ENCODE measurements at places on chromosomes 1 and 21. TPM values are rescaled to one million over a fixed set of nuclear protein-coding genes. Genes with fewer than 3 reads are reported as not detected.
A peak's percentile ranks its signal among the peaks of the same experiment; 100 is the strongest.

RNU1-4 gene
- under 0.01 TPM for total RNA-seq

DNA sequence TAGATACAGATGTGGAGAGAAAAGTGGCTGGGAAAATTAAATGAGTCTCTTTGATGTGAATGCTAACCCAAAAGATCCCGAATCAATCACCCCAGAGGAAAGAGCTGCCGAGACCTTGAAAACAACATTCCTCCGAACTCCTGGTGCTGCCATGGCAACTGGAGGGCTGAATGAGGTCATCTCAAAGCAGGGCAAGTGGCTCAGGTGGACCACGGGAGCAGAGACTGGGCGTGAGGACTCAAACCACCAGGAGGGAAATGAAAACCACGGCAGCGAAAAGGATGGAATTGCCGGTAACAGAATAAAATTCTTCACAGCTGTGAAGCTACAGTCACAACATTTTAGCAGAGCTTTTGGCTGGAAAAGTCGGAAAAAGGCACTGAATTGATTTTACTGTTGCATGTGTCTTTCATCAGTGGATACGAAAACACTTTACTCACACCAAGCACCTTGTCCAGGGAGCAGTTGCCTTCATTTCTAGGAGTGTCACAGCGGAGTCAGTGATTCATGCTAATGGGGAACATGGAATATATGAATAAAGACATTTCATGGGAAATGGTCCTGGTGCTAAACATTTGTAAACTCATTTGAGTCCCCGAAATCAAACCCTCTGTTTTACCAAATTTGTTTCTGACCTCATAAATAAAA, 23.2 kb upstream of the BECN2 start:
- DNase-seq, result no peak

GRCh38 chr1:7558041-7558461, 213.0 kb upstream of the VAMP3 start:
- peak; percentile 49 for DNase-seq

GRCh38 chr21:41175080-41175479, 7.1 kb downstream of the BACE2 start:
- DNase-seq, result no peak

GRCh38 chr1:180981596-180982387, 40.9 kb downstream of the STX6 start:
- DNase-seq, result no peak

DNA sequence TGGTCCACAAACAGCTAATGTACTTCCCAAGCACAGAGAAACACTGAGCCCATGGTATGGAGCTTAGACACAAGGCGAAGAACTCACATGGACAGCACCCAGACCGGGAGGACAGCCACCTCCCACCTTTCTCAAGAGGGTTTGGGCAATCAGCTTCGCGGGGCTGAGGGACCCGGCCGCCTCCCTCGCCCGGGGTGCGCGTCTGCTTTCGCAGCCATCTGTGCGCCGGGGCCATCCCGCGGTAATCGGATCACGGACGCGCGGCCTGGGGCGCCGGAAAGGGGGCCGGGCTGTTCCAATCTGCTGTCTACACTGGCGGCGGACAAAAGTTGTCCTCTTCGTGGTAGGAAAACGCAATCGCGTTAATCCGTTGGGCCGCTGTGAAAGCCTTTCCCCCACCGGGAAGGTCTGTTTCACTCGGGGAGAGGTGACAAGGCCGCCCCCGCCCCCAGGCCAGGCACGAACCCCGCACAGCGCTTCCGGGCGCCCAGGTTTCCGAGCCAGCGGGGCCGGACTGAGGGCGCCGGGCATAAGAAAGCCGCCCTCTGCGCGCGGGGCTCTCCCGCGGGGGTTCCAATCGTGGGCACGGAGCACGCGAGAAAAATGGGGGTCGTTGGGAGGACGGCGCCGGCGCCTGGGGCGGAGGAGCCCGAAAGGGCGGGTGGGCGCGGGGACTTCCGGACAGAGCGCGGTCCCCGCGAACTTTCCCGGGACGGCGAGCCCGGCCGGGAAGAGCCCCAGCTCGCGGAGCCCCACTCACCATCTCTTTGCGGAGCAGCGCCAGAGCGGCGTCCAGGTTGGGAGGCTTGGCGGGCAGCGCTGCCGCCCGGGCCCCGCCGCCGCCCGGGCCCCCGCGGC, 664 bp downstream of the FAM89A start:
- DNase-seq, result peak; percentile 96

DNA sequence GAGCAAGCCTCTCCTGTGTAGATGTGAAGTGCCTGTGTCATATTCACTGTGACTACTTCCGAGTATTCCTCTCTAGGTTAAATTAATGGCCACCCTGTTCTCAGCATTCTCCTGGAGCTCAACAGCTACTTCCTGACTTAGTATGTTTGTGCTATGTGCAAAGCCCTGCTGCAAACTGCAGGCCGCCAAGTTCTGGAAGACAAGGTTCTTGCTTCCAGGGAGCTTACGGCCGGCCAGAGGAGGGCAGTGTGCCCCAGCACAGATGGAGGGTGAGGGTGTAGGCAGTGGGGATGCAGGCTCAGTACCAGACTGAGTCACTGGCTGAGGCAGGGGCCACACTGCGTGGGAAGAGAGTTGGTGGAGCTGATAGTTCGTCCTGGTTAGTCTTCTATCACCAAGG, 43.2 kb downstream of the ELK4 start:
- DNase-seq, result peak; percentile 87

DNA sequence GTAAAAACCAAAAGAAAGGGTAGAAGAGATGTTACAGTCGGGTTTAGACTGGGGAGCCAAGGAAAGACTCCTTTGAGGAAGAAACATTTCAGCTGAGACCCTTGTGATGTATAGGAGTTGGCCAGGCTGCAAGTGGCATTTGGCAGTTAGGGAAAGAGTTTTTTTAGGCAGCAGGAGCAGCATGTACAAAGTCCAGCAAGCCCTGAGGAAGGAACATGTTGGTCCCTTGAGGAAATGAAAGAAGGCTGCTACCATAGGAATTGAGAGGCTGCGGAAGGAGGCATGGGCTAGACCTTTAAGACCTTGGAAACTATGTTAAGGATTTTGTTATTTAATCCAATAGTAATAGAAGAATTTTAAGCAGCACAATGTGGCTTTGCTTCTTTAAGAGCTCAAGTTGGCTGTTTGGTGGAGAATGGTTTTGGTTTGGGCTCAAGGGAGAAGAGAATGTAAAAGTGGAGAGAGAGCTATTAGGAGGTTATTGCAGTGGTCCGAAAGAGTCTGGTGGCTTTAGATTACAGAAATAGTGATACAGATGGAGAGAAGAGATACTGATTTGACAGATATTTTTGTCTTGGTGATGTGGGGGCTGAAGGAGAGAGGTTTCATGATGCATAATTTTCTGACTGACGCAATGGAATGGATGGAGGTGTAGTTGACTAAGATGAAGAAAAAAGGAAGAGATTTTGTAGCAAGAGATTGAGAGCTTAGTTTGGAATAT, 26.6 kb downstream of the SMAP2 start:
- DNase-seq, result no peak

- no peak for DNase-seq
These were observed 361.5 kb downstream of the PTPRU start for GRCh38 chr1:29597861-29598260.

- DNase-seq, result no peak
These were observed 86.2 kb upstream of the IRF2BP2 start for GRCh38 chr1:234696148-234696576.

DNA sequence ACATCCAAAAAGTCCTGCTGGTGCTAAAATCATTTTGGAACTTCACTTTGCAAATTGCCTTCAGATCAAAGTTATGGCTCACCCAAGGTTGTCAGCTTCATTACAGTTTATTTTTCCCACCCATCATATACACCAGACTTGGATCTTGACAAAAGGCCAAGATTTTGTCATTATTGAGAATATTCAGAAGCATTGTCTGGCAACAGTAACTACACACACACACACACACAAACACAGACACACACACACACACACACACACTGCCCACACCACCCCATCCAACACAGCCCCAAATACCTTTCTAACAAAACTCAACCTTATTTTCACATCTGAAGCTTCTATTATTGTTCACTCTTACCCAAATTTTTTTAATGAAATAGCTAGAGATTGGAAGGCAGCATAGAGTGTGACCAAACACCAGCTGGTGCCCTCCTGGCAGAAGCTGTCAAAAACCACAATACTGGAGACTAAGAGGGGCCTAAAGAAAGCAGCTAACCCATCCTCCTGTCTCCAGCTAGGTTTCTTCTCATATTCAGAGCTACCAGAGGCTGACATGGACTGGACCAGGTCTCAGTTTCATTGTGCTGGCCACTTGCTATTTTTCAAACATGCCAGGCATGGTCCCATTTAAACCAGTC, 139.1 kb upstream of the ZC3H11B start:
- DNase-seq, result no peak

ZNF436 gene
- 32.4 TPM for total RNA-seq

DNA sequence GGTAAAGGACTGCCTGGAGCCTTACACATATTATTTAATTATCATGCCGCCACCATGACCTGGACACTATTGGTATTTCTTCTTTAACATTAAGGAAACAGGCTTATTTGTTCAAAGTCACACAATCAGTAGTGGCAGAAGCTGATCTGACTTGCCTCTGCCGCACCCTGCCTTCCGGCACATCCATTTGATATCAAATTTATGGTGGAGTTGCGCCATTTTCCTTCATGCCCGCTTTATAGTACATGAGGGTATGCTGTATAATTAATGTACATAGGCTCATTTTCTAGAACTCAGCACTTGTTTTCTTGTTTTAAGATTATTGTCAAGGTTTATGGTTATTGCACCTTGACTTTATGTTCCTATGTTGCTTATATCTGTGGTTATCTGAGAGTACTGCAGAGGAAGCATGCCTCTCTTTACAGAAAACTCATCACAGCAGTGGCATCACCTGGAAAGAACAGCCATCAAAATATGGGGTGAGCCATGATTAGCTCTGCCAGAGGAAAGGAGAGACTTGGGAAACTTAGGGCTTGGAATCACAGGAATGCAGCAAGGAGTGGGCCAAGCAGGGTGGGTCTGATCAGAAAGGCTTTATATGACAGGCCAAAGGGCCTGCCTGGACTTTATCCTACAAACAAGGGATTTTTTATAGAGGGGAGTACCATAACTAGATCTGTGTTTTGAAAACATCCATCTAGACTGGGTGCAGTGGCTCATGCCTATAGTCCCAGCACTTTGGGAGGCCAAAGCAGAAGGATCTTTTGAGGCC, 72.2 kb upstream of the GJB5 start:
- no peak for DNase-seq

DNA sequence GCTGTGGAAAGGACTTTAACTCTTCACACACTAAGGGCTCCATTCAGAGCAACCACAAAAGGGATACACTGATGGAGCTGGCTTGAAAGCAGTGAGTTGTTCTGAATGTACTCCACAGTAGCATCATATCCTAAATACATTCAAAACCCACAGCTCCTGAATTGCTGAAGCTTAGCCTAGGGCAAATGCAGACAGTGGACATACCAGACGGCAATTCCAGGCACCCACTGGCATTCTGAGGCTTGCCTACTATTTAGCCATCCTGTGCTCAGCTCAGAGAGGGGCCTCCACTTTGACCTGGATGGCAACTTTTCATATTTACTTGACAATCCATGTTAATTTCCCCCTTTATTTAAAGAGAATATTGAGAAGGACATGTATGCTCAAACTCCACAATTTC, 303.5 kb downstream of the NTNG1 start:
- no peak for DNase-seq

DNA sequence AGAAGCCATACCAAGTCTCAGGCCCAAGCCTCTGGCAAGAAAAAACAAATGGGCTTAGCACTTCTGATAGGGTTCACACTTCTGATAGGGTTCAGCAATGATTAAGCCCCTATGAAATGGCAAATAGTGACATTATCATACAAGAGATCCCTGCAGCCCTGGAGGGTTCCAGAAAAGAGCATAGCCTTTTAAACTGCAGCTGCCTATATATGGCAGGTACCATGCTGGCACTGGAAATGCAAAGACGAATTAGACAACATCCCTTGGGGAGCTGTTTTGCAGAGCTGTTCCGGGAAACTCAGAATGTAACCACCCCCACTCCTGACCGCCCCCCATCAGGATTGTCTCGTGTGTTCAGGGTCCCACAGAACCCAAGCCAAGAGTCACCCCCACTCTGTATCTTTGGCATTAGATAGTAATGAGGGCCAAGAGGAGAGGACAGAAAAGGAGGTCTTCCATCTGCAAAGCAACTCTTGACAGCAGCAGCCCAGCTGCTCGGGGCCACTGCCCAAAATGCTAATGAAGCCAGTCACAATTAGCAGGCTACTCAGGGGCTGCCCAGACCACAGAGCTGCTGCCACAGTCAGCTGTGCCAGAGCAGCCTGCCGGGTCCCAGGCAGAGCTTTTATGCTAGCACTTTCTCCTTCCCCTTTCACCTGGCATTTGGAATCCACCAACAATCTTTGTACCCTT, 50.9 kb downstream of the ITPKB start:
- DNase-seq, result peak; percentile 55

DNA sequence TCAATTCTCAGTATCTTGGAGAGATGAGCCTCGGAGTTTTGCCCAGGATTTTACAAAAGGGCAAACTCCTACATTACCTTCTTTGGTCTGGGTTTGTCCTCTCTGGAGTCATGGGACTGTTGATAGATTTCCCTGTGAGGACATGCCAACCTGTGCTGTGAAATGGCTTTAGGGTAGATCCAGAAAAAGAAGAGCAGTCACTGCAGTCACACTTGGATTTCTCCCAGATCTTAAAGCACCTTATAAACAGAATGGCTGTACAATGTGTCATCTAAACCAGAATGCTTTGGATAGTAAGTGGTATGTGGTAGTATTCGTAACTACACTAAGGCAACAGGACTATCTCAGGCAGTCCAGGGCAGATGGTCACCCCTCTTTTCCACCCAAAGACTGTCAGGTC, 1.9 kb upstream of the CSRP1 start:
- DNase-seq, result peak; percentile 91

- DNase-seq, result no peak
These were observed 4.8 kb upstream of the ALG6 start for GRCh38 chr1:63362578-63362977.

- DNase-seq, result peak; percentile 65
These were observed 16.9 kb downstream of the RPTN start for GRCh38 chr1:152141971-152142584.

GRCh38 chr1:29849038-29849750, 612.9 kb downstream of the PTPRU start:
- no peak for DNase-seq

TAS1R2 gene
- not detected for total RNA-seq

- DNase-seq, result peak; percentile 13
These were observed 300.4 kb downstream of the PTPRC start for GRCh38 chr1:198939286-198939685.

CHRM3 gene
- total RNA-seq, result 0.29 TPM

DNA sequence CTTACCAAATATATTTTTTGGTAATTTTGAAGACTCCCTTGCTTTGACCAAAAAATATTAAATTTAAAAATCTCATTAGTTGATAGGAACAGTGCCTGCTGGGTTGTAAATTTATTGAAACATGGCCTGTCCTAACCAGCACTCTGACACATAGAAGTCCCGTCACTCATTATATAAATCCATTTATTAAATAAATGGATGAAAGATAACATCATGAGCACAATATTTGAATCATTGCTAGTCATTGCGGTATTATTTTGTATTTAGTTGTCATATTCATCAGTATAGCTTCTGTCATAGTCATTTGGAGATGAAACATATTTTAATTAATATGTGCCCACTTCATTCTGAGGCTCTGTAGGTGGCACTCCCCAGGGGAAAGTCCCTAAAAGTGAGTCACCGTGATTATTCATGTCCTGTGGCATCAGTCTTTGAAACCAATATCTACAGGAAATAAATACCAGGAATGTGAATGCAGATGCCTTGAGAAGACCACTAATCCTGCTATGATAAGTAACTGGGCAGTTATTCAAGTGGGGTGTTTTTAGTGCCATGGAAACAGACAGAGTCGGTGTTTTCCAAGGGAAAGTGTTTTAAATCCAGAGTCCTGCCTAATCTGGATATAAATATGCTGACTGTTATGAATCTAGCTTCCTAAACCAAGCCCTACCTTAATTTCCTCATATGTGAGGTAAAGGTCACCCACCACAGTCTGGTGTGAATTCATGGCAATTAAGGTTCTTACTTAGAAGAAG, 302.0 kb downstream of the DUSP10 start:
- DNase-seq, result peak; percentile 73
